ENCODE measurements at places on chromosomes 1 and 21.

DNA sequence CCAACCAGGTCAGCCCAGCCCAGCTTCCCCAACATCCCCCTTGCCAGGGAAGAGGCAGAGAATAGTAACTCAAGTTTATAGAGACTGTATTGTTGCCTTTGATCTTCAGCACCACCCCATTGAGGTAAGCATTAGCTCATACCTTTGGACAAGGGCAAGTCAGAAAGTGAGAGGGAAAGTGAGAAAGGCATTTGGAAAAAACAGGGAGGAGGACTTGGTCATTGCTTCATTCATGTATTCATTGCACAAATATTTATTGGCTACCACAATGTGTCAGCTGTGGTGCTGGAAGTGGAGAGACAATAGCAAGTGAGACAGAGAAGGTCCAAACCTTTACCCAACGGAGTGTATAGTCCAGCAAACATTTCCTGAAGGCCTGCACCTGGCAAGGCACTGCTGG lies 561.2 kb downstream of the KIF26B start:
- no peak for DNase-seq

- no peak for DNase-seq
These were observed 11.8 kb downstream of the PDZK1IP1 start for GRCh38 chr1:47178020-47178419.

- DNase-seq: no peak
These were observed 256.2 kb downstream of the DISC1 start for GRCh38 chr1:231882790-231883189.

DNA sequence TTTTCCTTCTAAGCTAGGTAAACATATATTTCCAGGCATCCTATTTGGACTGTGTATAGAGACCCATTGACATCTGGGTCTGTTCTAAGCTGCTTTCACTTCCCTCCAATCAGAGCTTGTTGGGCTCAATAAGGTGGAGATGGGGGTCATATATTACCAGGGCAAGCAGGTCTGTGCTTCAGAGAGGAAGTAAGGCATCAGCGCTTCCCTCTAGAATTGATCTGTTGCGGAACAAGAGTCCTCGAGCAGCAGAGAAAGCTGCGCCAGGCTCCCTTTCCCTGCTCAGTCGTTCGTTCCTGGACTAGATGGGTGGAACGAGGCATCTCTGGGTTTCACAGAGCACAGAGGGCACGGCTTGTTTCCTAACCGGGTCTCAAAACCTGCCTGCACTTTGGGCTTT lies 63.5 kb downstream of the DISC1 start:
- DNase-seq: no peak

DNA sequence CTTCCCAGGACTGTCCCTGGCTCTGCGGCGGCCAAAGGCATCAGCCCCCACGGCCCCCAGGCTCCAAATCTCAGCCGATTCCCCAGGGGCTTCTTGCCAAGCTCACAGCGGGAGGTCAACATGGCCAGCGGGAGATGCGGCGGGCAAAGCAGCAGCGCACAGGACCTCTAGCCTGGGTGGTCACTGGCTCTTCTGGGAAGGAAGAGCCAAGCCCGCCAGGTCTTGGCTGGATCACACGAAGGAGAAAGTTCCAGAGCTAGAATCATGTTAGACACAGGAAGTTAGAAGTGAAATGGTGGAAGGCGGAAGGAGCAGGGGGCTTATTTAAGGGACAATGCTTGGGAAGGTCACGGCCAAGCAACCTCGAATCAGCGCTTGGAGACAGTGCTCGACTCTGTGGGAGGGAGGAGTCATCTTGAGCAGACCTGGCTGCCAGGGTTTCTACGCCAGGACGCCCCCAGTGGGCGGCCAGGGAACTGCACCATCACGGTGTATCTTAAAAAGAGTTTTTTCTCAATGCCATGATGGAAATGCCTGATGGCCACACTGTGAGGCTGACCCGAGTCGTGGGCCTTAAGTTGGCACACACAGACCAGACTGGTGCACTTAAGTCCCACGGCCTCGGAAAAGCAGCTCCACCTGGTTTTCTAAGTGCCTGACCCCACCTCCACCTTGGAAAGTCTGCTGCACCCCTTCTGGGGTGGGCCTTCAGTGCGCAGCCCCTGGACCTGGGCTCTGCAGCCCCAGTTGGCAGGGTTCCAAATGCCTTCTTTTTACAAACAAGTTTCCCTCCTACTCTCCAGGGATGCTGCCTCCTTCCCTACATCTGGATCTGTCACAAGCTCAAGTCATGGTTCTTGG lies 29.3 kb downstream of the SLC66A1 start:
- DNase-seq: peak; percentile 53

DNA sequence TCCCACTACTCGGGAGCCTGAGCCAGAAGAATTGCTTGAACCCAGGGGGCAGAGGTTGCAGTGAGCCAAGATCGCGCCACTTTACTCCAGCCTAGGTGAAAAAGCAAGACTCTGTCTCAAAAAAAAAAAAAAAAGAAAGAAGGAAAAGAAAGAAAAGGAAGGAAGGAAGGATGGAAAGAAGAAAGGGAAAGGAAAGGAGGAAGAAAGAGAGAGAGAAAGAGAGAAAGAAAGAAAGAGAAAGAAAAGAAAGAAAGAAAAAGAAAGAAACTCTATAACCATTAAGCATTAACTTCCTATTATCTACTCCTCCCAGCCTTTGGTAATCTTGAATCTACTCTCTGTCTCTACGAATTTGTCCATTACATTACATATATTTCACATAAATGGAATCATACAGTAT lies 6.9 kb upstream of the NFASC start:
- DNase-seq: no peak

GRCh38 chr1:13469343-13469742 lies 44.5 kb downstream of the LRRC38 start:
- no peak for DNase-seq

DNA sequence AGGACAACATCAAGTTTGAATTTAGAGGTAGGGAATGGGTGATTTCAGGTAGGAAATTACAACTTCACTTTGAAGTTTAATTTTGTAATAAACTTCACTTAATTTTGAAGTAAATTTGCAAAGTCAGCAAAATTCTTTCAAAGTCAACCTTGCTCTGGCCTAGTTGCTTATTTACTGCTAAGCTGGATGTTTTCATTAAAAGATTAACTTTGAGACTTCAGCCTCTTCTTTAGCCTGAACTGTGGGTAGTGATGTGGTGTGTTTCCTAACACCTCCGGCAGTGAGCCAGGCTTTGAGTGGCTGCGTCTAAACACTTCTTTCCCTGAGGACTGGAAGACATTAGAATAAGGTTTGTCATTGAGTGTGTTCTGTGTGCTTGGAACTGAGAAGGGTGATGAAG lies at the start of gene HAO2:
Gene HAO2 (plus strand): TSS at position 232 of the 400 bp plus-strand sequence. CDS start 12,301 bp downstream, outside the sequence.
- DNase-seq: no peak

DNA sequence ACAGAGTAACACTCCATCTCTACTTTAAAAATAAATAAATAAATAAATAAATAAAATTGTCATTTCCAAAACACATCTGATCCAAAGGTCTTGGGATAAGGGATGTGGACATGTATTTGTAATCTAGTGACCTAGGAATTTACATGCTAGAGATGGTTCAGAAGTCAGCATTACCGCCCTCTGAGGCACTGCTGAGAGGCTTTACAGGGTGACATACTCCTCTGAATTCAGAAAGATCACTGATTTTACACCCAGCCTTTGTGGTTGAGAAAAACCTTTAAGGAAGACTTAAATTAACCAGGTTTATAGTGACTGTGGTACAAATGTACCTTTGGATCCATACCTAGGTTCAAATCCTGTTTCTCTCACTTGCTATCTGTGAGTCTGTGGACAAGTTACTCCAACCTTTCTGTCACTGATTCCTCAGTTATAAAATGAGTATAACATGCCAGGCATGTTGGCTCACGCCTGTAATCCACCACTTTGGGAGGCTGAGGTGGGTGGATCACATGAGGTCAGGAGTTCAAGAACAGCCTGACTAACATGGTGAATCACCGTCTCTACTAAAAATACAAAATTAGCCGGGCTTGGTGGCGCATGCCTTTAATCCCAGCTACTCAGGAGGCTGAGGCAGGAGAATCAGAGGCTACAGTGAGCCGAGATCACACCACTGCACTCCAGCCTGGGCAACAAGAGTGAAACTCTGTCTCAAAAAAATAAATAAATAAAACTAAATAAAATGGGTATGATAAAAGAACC lies 20.1 kb downstream of the OSBPL9 start:
- no peak for DNase-seq

GRCh38 chr1:178020968-178021640 lies 51.2 kb upstream of the SEC16B start:
- DNase-seq: no peak

DNA sequence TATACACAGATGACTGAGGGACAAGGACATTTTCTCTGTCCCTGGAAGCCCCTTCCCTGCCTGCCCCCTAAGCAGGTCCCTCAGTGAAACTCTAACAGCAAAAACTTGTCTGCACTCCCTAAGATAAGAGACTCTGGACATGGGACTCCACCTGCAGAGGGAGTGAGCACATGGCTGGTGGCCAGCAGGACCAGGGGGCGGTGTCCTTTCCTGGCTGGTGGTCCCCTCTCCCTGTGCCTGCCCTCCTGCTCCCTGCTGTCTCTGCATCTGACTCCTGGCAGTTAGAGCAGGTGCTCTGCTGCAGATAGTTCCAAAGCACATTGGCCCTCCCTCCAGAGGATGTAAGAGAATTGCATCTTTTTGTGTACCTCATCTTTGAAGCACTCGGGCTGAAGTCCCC lies 215.5 kb downstream of the GRIK3 start:
- DNase-seq: no peak

DNA sequence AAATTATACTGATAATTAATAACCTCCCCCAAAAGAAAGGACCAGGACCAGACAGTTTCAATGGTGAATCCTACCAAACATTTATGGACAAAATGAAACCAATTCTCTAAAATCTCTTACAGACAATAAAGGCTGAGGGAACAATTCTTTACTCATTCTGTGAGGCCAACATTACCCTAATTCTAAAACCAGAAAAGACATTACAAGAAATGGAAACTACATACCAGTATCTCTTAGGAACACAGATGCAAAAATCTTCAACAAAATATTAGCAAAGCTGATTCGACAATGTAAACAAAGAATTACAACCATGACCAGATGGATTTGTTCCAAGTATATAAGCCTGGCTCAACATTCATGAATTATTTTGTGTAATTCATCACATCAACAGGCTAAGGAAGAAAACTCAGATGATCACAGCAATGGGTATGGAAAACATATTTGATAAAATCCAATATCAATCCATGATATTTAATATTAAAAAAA lies 8.6 kb downstream of the TMED5 start:
- DNase-seq: no peak

- no peak for DNase-seq
These were observed 20.4 kb upstream of the CCDC27 start for GRCh38 chr1:3731583-3732433.

DNA sequence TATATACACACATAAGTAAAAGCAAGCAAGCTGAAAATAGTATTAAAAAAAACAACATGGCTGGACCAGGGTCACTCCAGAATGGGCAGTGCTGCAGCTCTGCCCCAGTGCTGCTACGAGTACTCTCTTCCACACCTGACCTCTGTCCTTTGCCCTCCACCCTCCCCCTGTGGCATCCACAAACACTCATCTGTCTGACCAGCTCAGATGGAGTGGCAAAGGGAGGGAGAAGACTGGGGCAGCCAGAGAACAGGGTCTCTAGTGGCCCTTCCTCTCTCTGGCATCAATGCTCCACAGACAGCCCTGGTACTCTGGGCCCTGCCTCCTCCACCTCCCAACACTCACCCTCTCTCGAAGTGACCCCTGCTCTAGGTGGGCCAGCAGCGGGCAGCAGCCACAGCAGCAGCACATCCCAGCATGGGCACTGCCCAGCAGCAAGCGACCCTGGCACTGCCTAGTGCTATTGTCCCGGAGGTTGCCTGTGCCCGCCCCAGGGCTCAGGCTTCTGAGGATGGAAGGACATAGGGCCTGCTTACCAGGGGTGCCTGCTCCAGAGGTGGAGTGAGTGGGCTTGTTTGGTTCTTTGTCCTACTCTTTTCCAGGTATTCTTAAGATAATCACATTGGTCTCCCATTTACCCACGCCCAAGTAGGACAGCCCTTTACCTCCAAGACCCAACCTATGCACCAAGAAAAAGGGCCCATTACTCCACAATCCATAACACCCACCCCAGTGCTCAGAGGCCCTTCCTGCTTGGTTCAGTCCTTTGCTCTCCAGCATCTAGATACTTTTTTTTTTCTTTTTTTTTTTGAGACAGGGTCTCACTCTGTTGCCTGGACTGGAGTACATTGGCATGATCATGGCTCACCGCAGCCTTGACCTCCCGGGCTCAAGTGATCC lies 6.2 kb downstream of the ARHGEF2 start:
- DNase-seq: no peak

DNA sequence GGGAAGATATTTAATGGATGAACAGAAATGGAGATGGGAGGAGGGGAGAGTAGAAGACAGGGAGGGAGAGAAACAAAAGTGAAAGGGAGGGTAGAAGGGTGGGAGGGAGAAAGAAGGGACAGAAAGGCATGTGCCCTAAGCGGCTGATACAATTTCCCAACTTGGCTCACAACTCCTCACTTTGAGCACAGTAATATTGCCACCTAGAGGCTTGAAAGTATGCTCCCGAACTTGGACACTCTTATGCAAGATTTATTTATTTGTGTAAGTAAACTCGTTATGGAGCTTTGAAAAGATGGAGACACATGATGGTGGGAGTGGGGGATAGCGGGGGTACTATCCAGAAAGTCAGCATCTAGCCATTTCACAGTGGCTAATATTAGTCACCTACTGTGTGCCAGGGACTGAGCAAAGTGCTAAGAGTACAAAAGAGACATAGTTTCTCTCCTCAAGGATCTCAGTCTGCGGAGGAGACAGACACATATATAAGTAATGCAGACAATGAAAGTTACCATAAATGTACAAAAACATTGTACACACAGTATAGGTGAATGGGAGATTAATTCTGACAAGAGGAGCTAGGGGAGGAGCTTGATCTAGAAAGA lies 189.7 kb downstream of the SEC16B start:
- DNase-seq: no peak

GRCh38 chr1:232748910-232749368 lies 56.3 kb upstream of the MAP10 start:
- no peak for DNase-seq

DNA sequence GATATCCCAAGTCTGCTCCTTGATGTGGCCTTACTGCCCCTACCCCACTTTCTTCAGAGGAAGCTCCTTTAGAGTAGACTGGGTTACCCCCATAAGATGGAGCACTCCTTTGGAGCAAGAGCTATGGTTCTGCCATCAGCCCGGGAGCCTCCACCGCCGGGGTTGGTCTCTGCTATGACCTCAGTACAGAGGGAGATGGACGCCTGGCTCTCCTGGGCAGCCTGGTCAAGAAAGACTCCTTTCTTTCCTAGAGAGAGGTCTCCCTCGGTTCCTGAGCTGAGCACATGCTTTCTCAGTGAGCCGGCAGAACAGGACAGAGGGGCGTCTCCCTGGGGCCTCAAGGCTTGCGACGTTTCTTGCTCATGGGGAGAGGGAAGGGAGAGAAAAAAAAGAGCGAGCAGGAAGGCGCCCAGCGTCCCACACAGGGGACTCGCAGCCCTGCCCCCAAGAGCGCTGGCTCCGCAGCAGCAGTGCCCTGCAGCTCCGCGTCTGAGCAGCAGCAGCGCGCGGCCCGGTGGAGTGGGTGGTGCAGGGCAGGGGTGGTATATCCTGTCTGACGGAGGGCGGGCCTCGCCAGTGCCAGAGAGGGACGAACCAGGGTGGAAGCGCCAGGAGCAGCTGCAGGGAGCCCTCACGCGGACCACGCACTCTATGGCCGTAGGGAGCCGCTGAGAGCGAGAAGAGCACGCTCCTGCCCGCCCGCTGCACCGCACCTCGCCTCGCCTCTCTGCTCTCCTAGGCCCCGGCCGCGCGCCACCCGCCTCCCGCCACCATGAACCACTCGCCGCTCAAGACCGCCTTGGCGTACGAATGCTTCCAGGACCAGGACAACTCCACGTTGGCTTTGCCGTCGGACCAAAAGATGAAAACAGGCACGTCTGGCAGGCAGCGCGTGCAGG lies at the start of gene PKP1:
Gene PKP1 (plus strand): TSS at position 576 of the 899 bp plus-strand sequence. CDS start 197 bp downstream, at position 773.
- DNase-seq: peak; percentile 5

- DNase-seq: no peak
These were observed 38.5 kb upstream of the FAM131C start for GRCh38 chr1:16111771-16112595.
